Naive thymus-derived CD8-positive, alpha-beta T cell (primary cell): ENCODE measurements at places on chromosomes 1 and 21. TPM values are rescaled to one million over a fixed set of nuclear protein-coding genes. Genes with fewer than 3 reads are reported as not detected.

DNA sequence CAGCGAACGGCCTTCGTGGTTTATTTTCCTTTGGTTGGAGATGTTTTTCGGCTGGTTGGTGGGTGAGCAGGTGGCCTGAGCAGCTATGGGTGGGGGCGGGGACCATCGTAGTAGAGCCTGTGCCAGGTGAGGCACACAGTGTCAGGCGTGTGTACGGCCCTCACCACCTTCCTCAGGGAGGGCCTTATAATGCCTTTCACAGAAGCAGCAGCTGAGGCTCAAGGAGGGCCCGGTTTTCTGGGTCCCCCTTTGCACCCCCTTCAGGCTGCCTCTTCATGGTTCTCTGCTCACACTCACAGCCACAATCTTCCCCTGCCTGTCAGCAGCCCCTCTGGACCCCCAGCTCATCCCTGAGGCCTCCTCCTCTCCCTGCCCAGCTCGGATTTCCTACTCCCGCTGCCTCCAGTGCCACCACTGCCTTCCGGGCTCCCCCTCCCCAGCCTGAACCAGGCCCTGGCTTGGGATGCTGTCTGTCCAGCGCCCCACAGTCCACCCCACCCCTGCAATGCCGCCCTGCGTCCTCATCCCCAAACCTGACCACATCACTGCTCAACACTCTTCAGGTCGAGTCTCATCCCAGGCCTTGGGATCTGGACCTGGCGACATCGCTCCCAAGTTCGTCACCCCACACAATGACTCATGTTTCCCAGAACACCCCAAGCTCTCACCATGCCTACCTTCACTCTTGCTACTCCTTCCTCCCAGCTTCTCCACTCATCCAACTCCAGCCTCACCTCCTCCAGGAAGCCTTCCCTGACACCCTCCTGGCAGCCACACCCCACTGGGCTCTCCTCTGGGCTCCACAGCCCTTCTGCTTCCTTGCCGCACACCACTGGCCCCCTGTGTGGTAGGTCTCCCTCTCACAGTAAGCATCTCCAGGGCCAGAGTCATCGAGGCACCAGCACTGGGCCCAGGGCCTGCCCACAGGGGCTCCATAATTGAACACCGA, 53.9 kb downstream of the DMRTB1 start:
- no peak for DNase-seq

DNA sequence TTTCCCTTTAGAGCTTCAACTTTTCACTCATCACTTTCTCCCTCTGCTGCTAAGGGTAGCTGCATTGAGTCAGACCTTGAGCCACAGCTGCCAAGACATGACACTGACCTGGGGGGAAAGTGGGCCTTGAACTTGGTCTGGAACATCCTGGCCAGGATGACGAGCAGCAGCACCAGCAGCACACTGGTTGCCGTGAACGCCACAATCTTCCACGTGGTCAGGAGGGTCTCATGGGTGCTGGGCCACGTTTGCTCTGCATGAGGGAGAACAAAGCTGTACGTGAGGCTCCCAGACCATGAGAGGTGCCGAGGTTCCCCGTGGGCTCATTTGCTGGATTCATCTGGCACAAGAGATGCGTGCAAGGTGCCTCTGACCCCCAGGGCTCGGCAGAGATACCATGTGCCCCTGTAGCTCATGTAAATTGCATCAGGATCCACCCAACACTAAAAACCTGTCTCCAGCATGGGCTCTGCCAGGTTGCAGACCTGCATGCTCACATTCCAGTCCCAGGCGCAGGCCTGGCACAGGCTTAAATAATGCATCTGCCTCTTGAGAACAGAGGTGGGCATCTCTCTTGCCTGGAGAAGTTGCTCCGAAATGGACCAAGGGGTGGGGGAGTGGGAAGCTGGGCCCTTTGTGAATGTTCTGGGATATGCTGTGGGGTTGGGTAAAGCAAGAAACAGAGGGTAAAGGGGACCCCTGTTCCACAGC, 84.6 kb upstream of the TLR5 start:
- no peak for DNase-seq

GRCh38 chr1:113166473-113166872, 93.5 kb downstream of the LRIG2 start:
- no peak for DNase-seq

DNA sequence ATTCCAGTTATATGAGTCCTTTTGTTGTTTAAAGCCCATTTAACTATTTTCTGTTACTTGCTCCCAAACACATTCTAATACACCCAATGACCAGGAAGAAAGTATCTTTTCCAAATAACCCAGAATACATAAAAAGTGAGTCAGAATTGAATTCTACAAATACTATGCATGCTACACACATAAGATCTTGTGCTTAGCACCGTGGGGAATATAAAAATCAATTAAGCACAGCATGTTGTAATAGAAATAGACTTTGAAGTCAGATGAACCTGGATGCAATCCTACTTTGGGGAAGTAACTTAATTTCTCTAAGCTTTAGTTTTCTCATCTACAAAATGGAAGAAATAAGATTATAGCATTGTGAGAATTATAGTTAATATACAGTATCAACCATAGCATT, 40.5 kb upstream of the MUTYH start:
- no peak for DNase-seq

Gene IFNLR1
- 4.6 TPM for total RNA-seq

Gene CCDC190
- total RNA-seq = not detected

Gene LCE1C
- total RNA-seq = not detected

Gene SPTA1
- not detected for total RNA-seq
